ENCODE measurements at places on chromosomes 12 and 14.

GRCh38 chr14:27739657-27740156 is 1026.9 kb upstream of the FOXG1 start:
- DNase-seq = no peak

- no peak for DNase-seq
Measured at GRCh38 chr12:105858981-105859710, 279.6 kb downstream of the NUAK1 start.

DNA sequence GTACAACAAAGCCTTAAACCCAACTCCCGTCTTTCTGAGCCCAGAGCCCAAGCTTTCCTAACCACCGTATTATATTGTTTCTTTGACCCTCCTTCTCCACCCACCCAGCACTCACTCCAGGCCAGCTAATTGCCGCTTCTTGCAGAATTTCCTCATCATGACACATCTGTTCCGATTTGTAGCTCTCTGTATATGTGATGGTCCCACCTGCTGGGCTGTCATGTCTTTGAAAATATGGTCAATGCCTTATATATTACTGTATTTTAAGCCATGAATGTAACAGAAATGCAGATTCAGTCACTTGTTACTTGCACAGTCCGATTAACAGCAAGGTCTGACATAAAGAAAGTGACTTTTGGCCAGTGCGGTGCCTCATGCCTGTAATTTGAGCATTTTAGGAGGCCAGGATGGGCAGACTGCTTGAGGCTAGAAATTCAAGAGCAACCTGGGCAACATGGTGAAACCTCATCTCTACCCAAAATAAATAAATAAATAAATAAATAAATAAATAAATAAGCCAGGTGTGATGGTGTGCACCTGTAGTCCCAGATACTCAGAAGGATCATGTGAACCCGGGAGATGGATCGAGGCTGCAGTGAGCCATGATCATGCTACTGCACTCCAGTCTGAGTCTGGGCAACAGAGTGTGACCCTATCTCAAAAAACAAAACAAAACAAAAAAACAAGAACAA is 359.8 kb downstream of the ATP23 start:
- DNase-seq = no peak

DNA sequence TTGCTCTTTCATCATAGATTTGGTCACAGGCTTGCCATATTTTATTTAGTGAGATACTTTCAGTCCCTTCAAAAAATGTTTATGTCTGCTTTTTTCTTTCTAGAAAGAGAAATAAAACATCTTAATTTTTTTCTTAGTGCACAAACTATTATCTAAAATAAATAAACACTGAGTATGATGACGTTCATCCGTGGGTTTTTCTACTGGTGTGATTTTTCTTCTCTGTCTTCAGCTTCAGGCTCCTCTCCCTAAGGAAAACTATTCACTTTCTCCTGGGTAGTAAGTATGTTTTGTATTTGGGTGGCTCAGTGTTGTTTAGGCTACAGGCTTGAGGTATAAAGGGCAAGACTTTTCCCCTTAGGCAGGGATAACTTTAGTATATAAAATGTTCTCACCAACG is 154.7 kb downstream of the DACT1 start:
- DNase-seq = no peak

GRCh38 chr14:106790189-106791036 is 1264.0 kb downstream of the TMEM121 start:
- peak; percentile 75 for DNase-seq

GRCh38 chr14:64303471-64303917 is 9.3 kb upstream of the ESR2 start:
- no peak for DNase-seq

- no peak for DNase-seq
Measured at GRCh38 chr12:46263140-46264016, 5.5 kb downstream of the SLC38A1 start.

DNA sequence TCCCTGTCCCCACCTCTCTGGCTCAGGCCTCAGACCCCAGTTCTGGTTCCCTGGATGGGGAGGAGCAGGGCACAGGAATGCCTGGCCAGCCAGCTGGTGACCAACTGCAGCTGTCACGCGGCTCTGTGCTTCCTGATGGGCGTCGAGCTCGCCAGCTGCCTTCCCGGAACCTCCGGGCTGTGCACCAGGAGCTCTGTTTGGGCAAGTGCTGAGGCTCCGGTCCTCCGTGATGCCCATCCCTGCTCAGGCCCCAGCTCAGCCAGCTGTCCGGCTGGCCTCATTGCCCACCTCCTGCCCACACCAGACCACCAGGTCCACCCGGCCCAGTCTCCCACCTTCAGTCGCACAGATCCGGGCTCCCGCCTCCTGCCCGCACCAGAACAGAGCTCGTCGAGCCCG is 4.8 kb downstream of the IFFO1 start:
- DNase-seq = no peak

DNA sequence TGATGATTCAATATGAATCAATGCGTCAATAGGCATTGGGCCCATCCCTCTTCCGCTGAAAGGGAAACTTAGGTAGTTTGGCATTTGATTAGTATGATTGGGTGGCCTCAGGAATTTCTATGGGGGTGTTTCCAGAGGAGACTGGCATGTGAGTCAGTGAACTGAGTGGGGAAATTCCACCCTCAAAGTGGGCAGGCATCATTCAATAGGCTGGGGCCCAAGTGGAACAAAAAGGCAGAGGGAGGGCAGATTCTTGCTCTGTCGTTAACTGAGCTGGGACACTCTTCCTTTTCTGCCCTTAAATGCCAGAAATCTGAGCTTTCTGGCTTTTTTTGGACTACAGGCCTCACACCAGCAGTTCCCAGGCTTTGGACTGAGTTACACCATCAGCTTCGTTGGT is 373.5 kb downstream of the RPS29 start:
- no peak for DNase-seq

DNA sequence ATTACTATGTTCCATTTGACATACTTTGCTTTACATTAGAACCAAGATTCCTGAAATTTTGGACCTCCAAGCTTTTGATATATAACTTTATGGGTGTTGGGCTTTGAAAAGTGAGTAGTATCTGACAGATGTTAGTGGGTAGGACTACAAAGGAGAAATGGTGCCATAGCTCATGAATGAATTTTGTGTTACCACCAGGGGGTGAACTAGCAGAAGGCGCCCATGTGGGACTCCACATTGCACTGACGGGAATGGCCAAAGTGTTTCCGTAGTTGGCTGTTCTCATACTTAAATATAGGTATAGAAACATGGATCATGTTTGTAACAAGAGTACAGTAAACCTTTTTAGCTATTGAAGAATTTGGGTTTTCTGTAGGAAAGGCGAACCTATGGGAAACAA is 337.5 kb downstream of the FLRT2 start:
- DNase-seq = no peak

DNA sequence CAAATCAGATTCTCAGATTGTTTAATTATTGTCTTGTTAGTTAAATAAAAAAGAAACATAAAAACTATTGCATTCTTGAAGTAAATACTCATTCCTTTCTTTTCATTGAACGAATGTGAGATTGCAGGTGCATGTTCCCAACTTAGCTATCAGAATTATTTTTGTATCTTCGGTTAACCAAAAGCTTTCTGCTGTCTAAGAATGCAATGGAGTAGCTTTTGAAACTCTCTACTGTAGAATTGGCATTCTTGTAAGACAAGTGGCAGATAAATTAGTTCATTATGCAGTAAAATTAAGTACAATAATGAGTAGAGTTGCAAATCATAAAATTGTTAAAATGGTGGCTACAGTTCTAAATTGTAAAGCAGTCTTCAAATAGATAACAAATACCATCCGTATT is 298.1 kb downstream of the ACSS3 start:
- no peak for DNase-seq

DNA sequence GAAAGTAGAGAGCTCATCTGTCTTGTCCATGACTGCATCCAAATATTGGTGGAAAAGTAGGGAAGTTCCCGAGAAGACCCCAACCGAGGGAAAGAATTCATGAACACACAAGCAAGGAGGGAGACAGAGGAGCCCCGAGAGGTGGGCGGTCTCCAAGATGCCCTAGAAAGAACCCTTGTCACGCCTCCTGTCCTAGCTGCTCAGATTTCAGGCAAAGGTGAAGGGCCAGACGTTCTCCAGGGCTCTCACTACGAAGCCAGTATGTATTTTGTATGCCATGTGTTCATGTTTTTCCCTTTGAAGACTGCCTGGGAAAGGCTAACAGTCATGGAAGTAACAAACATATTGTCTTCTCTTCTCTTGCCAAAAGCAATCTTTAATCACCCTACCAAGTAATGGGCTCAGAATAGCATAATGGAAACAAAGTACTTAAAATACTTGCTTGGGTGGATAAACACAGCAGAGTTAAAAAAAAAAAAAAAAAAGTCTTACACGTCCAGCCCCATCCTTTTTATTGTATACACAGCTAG is 99.2 kb upstream of the TBX3 start:
- DNase-seq = no peak

- DNase-seq = no peak
Measured at GRCh38 chr12:49939707-49940106, 10.8 kb upstream of the AQP2 start.

GRCh38 chr12:120010661-120011230 is 21.7 kb downstream of the BICDL1 start:
- no peak for DNase-seq

DNA sequence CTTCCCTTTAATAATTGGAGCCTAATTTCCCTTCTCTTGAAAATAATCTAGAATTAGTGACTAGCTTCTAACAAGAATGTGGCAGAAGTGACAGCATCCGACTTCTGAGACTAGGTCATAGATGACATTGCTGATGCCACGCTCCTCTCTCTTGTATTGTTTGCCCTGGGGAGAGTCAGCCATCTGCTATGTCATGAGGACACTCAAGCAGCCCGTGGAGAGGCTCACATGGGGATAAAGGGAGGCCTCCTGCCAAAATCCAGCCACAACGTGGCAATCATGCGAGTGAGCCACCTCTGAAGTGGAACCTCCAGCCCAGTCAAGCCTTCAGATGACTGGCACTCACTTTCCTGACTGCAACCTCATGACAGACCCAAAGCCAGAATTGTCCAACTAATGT is 54.2 kb upstream of the LRRK2 start:
- DNase-seq = no peak

DNA sequence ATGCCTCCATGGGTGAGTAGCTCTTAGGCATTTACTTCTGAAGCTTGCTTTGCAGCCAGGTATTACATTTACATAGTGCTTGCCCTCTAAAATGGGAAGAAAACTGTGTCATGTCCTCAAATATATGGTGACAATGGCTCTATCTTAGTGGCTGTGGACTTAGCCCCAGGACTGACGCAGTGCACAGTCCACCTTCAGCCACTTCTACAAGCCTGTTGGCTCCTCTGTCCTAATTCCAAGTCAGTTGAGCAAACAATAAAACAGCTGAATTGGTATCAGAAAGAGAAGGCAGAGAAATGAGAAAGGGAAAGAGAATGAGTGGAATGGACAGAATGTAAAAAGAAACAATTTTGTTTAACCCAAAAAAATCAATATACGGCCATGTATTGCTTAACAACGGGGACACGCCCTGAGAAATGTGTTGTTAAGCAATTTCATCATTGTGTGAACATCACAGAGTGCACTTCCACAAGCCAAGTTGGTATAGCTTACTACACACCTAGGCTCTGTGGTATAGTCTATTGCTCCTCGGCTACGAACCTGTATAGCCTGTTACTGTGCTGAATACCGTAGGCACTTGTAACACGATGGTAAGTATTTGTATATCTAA is 93.5 kb downstream of the GRIN2B start:
- DNase-seq = no peak

- DNase-seq = no peak
Measured at GRCh38 chr12:107522692-107523477, 162.7 kb upstream of the PWP1 start.

- DNase-seq = peak; percentile 13
Measured at GRCh38 chr12:94560431-94561221, 89.7 kb downstream of the TMCC3 start.

GRCh38 chr14:68932231-68932630 is 46.9 kb downstream of the ACTN1 start:
- DNase-seq = no peak

DNA sequence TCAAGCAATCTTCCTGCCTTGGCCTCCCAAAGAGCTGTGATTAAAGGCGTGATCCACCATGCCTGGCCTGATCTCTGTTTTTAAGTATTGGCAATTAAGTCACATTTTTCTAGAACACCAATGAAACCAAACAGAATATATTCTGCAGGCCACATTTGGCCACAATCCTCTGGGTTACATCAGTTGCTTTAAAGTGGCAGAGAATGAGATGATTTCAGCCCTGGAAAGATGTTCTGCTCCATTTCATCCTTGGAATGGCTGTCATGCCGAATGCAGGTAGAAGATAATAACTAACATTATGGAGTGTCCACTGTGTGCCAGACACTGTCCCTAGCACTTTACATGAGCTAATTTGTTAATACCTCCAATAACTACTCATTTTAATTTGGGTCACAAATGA is 154.4 kb downstream of the PTPN11 start:
- DNase-seq = no peak

GRCh38 chr14:51860825-51861499 is 550 bp downstream of the GNG2 start:
- DNase-seq = no peak

GRCh38 chr12:26534071-26534470 is 298.9 kb downstream of the ITPR2 start:
- DNase-seq = no peak

DNA sequence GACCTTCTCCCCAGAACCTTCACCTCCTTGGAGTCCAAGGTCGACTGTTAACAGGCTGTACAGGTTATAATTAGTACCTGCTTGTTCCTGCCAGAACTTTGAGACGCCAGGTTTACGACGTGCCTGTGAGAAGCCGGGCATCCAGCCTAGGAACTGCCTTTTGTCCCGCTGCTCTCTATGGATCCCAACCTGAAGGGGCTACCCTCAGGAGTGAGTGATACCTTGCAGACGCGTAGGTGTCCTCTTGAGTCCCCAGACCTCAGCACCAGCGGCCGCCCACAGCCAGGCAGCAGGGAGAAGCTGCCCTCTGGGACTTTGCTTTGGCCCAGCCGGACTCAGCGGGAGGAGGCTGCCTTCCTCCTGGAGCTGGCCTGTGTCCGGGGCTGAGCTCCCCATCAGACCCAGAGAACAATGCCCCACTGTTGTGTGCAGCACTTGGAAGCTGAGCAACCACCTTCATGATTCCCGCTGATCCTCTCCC is 16.2 kb downstream of the SYNE3 start:
- no peak for DNase-seq

DNA sequence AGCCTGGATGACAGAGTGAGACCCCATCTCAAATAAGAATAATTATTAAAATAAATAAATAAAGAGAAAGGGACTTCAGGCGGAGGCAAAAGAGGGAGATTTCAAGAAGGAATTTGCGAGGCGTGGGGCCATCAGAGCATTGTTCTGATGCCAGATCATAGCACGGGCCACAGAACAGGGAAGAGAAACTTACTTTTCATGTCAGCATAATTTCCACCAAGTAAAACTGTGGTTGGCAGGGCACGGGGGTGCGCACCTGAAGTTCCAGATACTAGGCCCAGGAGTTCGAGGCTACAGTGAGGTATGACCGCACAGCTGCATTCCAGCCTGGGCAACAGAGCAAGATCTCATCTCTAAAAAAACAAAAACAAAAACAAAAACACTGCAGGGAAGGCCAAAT is 11.0 kb upstream of the PLBD1 start:
- no peak for DNase-seq

GRCh38 chr12:6766651-6767349 is 637 bp downstream of the PTMS start:
- DNase-seq = peak; percentile 62
